ENCODE measurements at places on chromosomes 1 and 21.

DNA sequence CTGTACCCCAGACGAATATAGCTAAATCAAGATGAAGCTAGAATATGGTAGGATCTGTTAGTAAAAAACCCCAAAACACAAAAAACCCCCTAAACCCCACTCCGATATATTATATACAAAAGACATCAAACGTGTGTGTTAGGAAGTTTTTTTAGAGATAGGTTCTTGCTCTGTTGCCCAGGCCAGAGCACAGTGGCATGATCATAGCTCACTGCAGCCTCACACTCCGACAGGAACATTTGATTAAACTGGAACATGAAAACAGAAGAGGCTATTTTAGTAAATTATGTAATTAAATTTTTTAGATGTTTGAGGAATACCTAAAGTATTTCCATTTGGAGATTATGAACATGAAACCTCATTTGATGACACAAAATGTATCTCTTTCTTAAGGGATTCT lies 8.2 kb upstream of the RYR2 start:
- no peak for ATAC-seq

DNA sequence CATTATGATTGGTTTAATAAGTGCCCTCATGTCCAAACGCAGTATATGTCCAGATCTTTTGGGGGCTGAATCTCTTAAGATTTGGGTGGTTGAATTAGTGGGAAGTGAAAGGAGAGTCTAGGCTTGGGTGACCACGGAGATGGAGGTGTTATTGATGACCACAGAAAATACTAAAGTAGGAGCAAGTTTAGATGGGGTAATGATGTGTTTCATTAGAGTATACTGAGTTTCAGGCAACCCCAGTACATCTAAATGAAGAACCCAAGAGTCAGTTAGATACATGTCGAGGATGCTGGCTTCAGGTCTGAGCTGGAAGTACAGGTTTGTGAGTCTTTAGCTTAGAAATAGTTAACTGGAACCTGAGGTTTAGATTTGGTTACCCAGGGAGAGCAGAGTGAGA lies 6.5 kb upstream of the ZZZ3 start:
- no peak for ATAC-seq

DNA sequence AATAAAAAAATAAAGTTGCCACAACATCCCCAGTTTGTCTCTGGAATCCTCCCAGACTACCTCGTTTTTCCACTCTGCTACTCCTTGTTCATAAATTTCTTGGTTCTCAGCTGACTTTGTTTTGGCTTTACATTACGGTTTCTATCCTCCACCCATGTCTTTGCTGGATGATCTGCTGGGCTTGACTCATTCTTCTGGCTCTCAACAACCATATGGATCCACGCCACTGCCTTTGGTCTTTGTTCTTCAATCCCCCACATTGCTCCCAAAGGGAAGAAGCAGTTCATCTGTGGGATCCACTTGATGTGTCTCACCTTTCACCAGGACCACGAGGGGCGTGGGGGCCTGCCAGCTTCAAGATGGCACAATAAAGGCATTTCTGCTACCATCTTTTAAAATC lies 67.1 kb upstream of the NBL1 start:
- ATAC-seq, result no peak

GRCh38 chr1:207754974-207755700 lies 3.3 kb downstream of the CD46 start:
- no peak for ATAC-seq

- no peak for ATAC-seq
Measured at GRCh38 chr1:223742856-223743517, 30.6 kb downstream of the CAPN2 start.

DNA sequence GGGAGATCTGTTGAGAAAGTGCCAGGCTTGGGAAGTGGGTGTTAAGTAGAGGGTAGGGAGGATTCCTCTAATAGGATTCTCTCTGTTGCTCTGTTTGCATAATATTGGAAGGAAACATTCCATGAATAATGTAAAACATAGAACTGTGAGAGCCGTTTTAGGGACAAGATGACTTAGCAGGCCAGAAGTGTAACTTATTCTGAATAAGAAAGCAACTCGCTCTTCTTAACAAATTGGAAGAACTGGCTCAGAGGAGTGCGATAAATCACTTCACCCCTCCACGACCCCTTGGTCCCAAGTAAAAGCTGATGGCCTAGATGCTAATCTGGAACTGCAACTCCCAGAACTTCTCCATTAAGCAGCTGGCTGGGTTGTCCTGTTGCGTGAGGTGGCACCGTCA lies 19.1 kb downstream of the SIM2 start:
- peak; percentile 67 for ATAC-seq

GRCh38 chr1:76240316-76240715 lies 165.8 kb downstream of the ST6GALNAC3 start:
- ATAC-seq, result no peak

- ATAC-seq, result no peak
Measured at GRCh38 chr1:205636732-205637131, 4.9 kb upstream of the ELK4 start.

DNA sequence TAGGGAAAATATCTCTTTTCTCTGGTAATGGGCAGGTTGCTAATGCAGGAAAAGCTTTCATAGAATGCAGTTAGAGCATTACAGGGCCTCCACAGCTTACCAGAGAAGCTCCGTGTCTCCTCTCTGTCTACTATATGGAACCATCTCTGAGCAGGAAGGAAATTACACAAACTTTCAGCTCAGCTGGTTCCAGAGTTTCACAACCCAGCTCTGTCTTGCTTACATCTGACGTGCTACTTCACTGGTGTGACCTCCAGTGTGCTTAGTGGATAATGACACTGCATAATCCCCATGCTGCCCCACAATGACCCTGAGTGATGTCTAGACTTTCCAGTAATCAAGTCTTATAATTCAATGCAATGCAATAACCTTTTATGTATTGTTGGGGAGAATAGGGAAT lies 4.3 kb upstream of the FGGY start:
- ATAC-seq, result no peak

GRCh38 chr1:196535727-196536126 lies 72.5 kb downstream of the KCNT2 start:
- ATAC-seq, result peak; percentile 33

DNA sequence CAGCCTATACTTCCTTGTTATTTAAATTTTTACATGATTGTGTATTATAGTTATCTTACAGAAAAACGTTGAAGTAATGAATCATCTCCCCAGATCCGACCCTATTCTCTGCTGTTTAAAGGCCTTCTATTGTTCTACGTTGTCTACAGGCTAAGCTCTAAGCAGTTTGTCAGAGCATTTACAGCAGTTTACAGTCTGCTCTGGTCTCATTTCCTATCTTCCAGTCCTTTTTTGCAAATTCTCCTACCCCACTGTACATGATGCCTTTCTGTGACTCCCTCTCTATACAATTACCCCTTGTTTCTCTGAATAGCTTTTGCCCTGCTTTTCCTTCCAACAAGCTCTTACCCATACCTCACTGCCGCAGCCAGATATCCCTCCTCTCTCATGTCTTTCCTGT lies 319.2 kb upstream of the FMN2 start:
- ATAC-seq, result no peak

DNA sequence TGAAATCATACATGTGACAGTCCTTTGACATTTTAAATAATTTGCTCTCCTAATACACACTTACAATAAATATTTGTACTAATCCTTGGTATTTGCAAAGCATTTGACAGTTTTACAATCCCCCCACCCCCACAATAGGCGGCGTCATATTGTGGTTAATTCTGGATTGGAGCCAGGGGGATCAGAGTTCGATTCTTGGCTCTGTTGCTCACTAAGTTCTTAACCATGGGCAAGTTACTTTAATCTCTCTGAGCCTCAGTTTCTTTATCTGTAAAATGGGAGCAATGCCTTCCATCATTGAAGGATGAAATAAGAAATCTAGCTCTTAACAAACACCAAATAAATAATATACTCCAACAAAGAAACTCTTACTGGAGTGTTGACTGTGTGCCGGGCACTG lies 23.8 kb downstream of the CACNA1S start:
- ATAC-seq, result no peak

DNA sequence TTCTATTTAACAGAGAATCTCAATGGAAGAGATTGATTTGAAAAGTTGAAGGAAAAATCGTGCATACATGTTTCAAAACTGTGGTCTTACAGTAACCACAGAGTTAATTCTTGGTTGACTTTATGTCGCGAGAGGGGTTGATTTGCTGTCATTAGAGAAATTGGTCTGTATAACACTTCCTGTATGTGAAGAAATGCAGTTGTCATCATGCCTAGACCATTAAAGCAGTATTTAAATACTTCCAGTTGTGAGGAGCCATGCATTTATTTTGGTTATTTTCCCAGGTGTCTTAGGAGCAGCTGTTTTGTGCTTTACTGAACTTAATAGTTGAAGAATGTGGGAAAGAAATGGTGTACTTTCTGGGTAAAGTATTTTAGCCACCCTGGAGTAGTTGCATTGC lies 76.2 kb downstream of the NFIA start:
- ATAC-seq, result no peak

DNA sequence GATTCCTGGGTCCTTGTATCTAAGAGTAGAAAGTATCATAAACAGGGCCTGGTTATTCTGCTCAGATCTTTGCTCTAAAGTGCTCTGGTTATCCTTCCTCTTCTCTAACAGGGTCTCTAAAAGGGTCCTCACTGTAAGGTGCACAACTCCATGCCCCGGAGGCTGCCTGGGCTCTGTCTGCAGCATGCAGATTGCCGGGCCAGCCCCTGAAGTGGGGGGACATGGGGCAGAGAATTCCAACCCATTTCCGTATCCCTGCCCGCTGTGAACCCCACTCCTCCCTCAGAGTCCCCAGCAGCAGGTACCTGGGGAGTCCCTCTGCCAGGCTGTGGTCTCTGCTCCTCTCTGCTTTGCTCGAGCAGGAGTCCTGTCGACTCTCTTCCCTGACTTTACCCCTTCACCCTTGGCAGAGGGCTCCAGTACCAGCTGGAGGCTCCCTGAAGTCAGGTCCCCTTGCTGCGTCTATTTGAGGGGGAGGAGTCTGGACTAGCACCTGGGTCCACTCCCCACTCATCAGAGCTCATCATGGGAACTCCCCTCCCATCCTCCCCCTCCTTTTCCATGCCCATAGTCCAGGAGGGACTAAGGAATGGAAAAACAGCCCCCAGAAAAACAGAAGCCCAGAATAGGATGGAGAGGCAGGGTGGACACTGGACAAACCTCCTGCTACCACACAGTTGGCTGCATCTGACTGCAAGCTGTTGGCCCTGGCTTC lies 12.1 kb downstream of the BLACAT1 start:
- no peak for ATAC-seq

GRCh38 chr1:38834937-38835827 lies 24.4 kb downstream of the RRAGC start:
- ATAC-seq, result peak; percentile 86

GRCh38 chr1:198687429-198687828 lies 48.6 kb downstream of the PTPRC start:
- ATAC-seq, result no peak

DNA sequence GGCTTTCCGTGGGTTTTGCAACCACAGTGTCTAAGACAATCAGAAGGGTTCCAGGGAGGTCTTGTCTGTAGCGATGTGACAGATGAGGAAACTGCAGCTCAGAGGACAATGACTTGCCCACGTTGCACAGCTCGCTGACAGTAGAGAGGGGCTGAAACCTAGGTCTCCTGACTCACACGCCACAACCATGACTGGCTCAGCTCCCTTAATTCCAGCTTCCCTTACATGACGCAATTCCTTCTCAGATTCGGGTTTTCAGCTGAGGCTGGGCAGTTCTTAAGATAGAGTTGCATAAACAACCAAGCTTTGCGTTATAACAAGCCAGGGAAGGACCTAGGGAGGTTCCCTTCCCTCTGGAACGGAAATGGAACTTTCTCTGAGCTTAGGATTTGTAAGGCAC lies 36.3 kb downstream of the DHCR24 start:
- ATAC-seq, result no peak

DNA sequence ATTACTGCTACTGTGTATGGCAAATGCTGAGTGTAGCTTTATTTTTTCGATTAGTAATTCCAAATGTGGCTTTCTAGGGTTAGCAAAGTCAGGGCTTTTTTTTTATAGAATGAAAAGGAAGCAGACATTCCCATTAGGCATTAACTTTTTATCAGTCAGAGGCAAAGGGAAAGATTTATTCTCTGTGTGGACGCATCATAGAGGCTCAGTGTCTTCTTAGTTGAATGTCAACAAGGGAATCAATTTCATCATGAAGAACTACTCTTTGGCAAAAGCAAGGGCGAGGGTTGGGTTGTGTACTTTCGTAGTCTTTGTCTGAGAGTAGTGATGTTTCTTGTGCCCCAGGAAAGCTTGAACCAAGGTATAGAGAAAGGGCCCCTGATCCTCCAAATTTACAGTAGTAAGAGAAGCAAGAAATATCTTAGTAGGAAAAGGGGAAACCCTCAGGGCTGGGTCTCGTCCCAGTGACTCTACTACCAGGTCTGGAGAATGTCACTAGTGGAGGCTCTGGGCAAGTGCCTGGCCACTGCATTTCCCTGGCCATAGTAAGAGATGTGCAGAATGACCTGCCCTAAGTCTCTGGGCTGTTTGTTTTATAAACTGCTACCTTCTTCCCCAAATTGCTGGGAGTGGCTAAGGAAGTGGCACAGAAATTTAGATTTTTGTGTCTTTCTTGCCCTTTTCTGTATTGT lies 30.0 kb upstream of the MACF1 start:
- ATAC-seq, result no peak

DNA sequence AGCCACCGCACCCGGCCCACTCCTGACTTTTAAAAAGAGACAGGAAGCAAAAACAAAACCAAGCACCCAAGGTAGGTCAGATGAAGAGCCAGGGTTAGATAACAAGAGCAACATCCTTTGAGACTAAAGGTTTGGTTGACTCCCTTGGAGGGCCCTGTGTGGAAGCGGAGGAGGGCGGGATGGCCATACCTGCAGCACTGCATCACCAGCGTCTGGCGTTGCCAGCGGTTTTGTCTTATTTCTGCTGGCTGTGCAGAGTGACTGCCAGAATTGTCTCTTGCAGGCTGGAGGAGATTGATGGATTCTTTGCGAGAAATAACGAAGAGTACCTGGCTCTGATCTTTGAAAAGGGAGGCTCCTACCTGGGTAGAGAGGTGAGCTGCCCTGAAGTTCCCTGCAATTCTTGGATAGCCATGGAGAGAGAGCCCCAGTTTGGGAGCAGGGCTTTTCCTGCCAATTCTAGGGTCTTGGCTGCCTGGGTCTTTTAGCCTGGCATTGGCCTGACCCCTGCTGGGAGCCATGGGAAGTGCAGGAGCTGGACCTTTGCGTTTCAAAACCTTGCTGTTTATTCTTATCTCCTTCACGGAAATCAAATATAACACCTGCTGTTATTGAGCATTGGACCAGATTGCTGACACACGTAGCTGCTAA lies 24.0 kb downstream of the QSOX1 start:
- ATAC-seq, result peak; percentile 42

GRCh38 chr1:8571200-8571984 lies 246.0 kb downstream of the RERE start:
- peak; percentile 83 for ATAC-seq
